ENCODE measurements at places on chromosomes 6 and 20. TPM values are rescaled to one million over a fixed set of nuclear protein-coding genes. Genes with fewer than 3 reads are reported as not detected.

PXDC1 gene
- total RNA-seq, result 4.4 TPM

ECHDC1 gene
- 60.0 TPM for total RNA-seq

OTOR gene
- not detected for total RNA-seq

MUC22 gene
- total RNA-seq, result not detected

SYCP2L gene
- 6.3 TPM for total RNA-seq

LEMD2 gene
- 46.6 TPM for total RNA-seq

TDRD6 gene
- 0.07 TPM for total RNA-seq

DEFB132 gene
- not detected for total RNA-seq

- H3K36me3 ChIP-seq, result no peaks in the 10 kb centered on the region
- H3K27me3 ChIP-seq, result no peaks in the 10 kb centered on the region
- H3K4me1 ChIP-seq, result peaks cover 3% of the 10 kb centered on the region
- H3K4me3 ChIP-seq, result no peak overlapping the region
Observed at GRCh38 chr20:24836041-24836533, 113.0 kb upstream of the CST7 start.

DNA sequence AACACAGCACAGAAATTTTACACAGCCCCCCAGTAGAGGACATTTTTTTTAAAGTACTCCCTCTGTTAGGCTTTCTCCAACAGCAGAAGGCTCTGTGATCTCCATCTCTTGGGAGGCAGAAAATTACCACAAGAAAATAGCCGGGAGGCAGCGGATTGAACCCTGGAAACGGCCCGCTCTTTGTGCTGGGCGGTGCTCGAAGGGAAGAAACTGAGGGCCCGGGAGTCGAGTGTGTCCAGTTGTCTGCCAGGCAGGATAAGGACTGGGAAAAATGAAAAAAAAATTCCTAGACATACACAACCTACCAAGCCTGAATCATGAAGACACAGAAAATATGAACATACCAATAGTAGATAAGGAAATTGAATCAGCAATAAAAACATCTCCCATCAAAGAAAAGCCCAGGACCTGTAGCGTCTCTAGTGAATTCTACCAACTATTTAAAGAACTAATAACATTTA is 31.5 kb downstream of the POM121L2 start:
- H3K27me3 ChIP-seq, result peaks cover 51% of the 10 kb centered on the region
- no peak for DNase-seq
- peaks cover 7% of the 10 kb centered on the region for H3K4me1 ChIP-seq
- H3K27ac ChIP-seq, result peak overlapping the region; percentile 79

GRCh38 chr20:40812415-40812925 is 123.4 kb upstream of the MAFB start:
- no peaks in the 10 kb centered on the region for H3K27me3 ChIP-seq
- no peak overlapping the region for H3K4me3 ChIP-seq
- H3K27ac ChIP-seq, result no peak overlapping the region
- no peaks in the 10 kb centered on the region for H3K36me3 ChIP-seq
- no peak for DNase-seq

- peaks cover 18% of the 10 kb centered on the region for H3K36me3 ChIP-seq
- peaks cover 17% of the 10 kb centered on the region for H3K4me1 ChIP-seq
- peaks cover 2% of the 10 kb centered on the region for H3K27me3 ChIP-seq
Observed at GRCh38 chr6:27370391-27370790, 18.2 kb upstream of the ZNF391 start.

GRCh38 chr6:167574431-167575151 is 249.7 kb downstream of the TTLL2 start:
- H3K27me3 ChIP-seq, result peaks cover 4% of the 10 kb centered on the region
- peaks cover 16% of the 10 kb centered on the region for H3K4me1 ChIP-seq
- H3K27ac ChIP-seq, result no peak overlapping the region
- H3K36me3 ChIP-seq, result no peaks in the 10 kb centered on the region
- no peak for DNase-seq

DNA sequence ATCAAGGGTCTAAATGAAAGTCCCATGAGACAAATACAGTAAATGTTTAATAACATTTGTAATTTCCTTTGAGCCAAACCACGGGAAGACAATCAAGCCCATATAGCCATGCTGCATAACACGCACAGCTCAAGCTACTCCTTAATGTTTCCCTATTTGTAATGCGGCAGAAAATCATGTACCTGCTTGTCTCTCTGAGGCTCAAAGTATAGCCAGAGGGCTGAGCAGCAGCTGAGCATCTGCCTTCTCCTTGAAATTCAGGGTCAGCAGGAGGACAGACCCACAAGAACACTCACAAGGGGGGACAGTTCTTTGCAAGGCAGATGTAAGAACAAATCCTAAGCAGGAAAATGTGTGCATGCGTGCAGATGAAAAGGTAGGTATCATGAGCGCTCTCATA is 45.8 kb upstream of the JARID2 start:
- no peak for DNase-seq
- peaks cover 2% of the 10 kb centered on the region for H3K36me3 ChIP-seq
- peaks cover 21% of the 10 kb centered on the region for H3K4me1 ChIP-seq
- H3K27me3 ChIP-seq, result no peaks in the 10 kb centered on the region
- H3K27ac ChIP-seq, result no peak overlapping the region

- H3K27me3 ChIP-seq, result peaks cover 11% of the 10 kb centered on the region
- no peak for DNase-seq
- H3K27ac ChIP-seq, result no peak overlapping the region
- no peak overlapping the region for H3K4me3 ChIP-seq
Observed at GRCh38 chr20:55153001-55153645, 677.7 kb downstream of the DOK5 start.

DNA sequence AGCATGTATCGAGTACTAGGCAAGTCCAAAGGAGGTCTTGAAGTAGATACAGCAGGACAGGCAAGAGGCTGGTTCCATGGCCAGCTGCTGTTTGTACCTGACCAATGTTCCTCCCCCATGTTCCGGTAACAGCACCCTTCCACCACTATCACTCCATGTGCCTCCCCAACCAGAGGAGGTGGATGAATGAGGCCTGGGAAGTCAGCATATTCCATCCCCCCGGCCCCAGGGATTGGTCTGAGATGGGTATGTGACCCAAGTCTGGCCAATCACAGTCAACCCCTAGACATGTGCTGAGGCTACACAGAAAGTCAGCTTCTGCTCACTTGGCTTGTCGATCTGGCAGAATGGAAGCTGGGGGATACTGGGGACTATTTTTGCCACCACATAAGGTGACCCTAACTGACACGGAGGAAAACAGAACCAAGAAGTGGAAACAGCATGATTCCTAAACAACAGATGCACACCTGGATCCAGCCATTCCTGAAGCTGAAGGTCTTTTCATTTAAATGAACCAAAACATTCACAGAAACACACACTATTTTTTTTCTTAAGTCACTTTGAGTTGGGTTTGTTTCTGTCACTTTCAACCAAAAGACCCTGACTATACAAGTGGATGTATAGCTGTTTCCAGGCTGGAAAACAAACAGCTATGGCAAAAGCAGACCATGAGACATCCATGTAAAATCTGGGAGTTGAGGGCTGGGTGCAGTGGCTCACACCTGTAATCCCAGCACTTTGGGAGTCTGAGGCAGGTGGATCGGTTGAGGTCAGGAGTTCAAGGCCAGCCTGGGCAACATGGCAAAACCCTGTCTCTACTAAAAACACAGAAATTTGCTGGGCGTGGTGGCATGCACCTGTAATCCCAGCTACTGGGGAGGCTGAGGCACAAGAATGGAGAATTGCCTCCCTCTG is 70.4 kb upstream of the PTPN1 start:
- peaks cover 7% of the 10 kb centered on the region for H3K4me1 ChIP-seq
- DNase-seq, result no peak
- no peak overlapping the region for H3K27ac ChIP-seq
- H3K4me3 ChIP-seq, result no peak overlapping the region
- H3K36me3 ChIP-seq, result no peaks in the 10 kb centered on the region

GRCh38 chr6:41940759-41941279 is 789 bp downstream of the CCND3 start:
- H3K4me3 ChIP-seq, result peak overlapping the region; percentile 92
- H3K27me3 ChIP-seq, result no peaks in the 10 kb centered on the region
- H3K27ac ChIP-seq, result no peak overlapping the region
- DNase-seq, result peak; percentile 54
- H3K4me1 ChIP-seq, result peaks cover 34% of the 10 kb centered on the region

GRCh38 chr6:91094806-91095475 is 508.1 kb upstream of the MAP3K7 start:
- H3K27me3 ChIP-seq, result no peaks in the 10 kb centered on the region
- no peak overlapping the region for H3K4me3 ChIP-seq
- no peak overlapping the region for H3K27ac ChIP-seq
- H3K4me1 ChIP-seq, result 0 out of 2 replicates have a peak, but pooled peaks cover 3% of the 10 kb centered on the region
- DNase-seq, result no peak
- H3K36me3 ChIP-seq, result no peaks in the 10 kb centered on the region

DNA sequence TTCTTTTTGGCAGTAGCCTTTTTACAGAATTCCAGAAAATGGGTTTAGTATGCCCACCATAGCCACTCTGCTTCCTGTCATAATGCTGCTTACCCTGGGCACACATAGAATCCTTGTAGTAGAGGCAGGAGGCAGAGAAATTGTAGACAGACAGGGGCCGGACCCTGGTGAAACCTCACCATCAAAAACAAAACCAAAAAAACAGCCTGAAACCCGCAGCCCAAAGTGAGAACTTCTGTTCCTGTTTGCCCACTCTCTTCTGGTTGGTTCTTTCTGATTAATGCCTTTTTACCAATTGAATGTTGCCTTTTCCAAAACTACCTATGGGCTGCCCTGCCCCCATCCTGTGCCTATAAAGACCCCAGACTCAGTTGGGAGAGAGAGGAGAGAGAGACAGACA is 188.2 kb downstream of the CDKAL1 start:
- peaks cover 56% of the 10 kb centered on the region for H3K4me1 ChIP-seq
- no peaks in the 10 kb centered on the region for H3K27me3 ChIP-seq
- no peak for DNase-seq
- peaks cover 2% of the 10 kb centered on the region for H3K36me3 ChIP-seq

DNA sequence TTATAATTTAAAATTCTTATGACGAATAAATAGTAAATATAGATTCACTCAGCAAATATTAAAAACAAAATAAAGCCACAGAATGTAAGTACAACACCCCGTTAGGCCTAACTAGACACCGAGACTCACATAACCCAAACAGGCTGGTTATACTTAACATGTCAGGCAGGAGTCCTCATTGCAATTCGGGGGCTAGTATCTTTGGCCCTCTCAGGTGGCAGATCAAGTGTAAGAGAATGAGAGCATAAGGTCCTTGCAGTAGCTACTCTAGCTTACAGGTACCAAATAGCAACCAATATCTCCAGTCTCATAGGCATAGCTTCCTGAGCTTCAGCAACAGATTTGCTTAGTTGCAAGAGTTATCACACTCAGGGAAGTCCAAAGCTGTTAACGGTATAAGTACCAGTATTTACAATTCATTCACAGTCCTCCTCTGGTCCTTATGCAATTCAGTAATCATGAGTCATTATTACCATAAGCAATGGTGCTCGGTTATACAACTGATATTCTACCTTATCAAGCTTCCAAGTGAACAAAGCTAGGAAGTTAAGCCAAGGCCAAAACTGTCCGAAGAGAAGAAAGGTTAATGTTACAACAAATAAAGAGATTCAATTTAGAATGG is 20.1 kb downstream of the REV3L start:
- H3K4me1 ChIP-seq, result no peaks in the 10 kb centered on the region
- H3K27me3 ChIP-seq, result no peaks in the 10 kb centered on the region
- no peak overlapping the region for H3K27ac ChIP-seq
- no peak for DNase-seq

- no peaks in the 10 kb centered on the region for H3K36me3 ChIP-seq
- H3K4me1 ChIP-seq, result no peaks in the 10 kb centered on the region
- no peak overlapping the region for H3K27ac ChIP-seq
- no peak overlapping the region for H3K4me3 ChIP-seq
- no peak for DNase-seq
Observed at GRCh38 chr6:159899994-159900745, 9.4 kb downstream of the MAS1 start.

DNA sequence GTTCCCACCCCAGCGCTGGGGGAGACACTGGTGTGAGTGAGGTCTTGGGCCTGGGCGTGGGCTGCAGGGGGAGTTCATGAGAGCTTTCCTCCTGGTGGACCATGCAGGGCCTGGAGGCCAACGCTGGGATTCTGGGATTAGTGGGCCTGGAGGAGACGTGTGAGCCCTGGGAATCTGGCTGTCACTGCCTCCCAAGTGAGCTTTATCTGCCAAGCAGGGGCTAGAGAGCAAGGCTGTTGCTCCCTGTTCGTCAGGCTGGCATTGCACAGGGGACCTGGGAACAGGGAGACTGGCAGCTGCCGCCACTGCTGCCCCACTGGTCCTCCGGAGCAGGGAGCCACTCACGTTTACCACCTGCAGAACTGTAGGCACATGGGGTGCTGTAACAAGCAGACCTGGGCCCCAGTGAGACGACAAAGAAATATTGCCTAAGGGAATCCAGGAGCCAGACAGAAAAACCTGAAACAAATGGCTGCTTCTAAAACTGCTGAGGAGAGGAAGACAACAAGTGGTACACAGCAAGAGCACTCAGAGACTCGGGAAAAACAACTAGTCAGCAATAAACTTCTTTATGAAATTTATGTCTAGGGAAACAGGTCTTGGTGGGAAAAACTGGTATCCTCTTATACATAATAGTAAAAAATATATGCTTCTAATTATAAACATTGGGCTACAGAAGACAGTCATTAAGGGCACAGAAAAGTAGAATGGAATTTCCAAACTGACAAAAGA is 45.2 kb downstream of the PPP1R3G start:
- H3K27ac ChIP-seq, result peak overlapping the region; percentile 76
- no peaks in the 10 kb centered on the region for H3K36me3 ChIP-seq
- no peak overlapping the region for H3K4me3 ChIP-seq
- DNase-seq, result no peak
- no peaks in the 10 kb centered on the region for H3K27me3 ChIP-seq

DNA sequence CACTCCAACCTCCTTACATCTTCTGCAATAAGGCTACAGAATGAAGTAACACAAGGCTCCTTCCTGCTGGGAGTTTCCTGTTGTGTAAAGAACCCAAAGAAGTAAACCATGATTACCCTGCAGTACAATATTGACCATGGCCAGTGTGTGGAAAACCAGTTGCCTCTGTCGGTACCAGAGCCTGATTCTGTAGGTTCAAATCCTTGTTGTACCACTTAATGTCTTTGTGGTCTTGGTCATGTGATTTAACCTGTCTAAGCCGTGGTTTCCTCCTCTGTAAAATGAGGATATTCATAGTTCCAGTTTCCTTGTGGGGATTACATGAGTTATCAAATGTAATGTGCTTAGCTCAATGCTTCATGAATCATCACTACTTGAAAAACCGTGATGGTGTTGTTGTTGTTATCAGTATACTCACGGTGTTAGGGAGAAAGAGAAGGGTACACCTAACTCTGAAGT is 60.3 kb upstream of the PRELID3B start:
- no peak overlapping the region for H3K4me3 ChIP-seq
- H3K27ac ChIP-seq, result no peak overlapping the region
- peaks cover 4% of the 10 kb centered on the region for H3K27me3 ChIP-seq
- no peak for DNase-seq
- no peaks in the 10 kb centered on the region for H3K36me3 ChIP-seq
- peaks cover 17% of the 10 kb centered on the region for H3K4me1 ChIP-seq

- peak overlapping the region; percentile 38 for H3K4me3 ChIP-seq
- no peak overlapping the region for H3K27ac ChIP-seq
- peaks cover 25% of the 10 kb centered on the region for H3K4me1 ChIP-seq
- H3K27me3 ChIP-seq, result peaks cover 3% of the 10 kb centered on the region
- no peak for DNase-seq
- no peaks in the 10 kb centered on the region for H3K36me3 ChIP-seq
Observed at GRCh38 chr6:128883906-128884305, 968 bp downstream of the LAMA2 start.
